ENCODE measurements at places on chromosomes 7 and 10.

DNA sequence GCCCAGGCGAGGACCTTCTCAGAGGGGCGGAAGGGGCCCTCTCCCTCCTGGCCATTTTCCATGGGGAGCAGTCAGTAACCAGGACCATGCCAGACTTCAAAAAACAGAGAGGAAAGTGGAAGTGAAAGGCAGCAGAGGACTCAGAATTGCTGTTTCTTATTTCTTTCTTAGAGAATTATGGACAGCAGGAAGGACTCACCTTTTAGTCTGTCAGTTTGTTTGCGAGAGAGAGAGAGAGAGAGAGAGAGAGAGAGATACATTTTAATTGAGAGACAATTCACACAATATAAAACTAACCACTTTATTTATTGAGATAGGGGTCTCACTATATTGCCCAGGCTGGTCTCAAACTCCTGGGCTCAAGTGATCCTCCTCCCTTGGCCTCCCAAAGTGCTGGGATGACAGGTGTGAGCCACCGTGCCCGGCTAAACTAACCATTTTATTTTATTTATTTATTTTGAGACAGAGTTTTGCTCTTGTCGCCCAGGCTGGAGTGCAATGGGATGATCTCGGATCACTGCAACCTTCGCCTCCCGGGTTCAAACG is 24.5 kb downstream of the SCD start:
- DNase-seq, result no peak

DNA sequence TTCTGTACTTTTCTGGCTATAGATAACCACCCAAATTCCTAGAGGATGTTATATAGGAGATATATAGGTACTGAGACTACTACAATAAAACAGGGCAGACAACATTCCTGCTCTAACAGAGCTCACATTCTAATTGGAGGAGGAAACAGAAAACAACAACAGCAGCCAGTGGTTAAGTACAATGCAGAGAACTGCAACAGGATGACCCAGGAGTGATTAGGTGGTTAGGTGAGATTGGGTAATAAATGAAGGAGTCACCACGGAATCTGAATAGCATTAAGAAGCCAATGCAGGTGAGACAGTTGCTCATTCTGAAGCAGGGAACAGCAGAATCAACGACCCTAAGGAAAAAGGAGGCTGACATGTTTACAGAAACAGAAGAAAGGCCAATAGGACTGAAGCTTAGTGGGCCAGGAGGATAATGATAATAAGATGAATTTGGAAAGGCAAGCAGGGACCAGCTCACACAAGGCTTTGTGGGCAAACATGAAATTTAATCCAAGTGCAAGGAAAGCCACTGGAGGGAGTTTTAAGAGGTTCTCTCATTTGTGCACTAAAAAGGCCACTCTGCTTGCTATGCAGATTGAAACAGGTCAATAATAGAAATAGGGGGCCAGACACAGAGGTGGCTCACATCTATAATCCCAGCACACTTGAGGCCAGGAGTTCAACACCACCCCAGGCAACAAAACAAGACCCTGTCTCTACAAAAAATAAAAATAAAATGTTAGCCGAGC is 16.9 kb upstream of the REEP3 start:
- DNase-seq, result no peak

- no peak for DNase-seq
Measured at GRCh38 chr10:70651661-70652060, 20.6 kb upstream of the ADAMTS14 start.

GRCh38 chr7:76372984-76373833 is 14.4 kb upstream of the YWHAG start:
- peak; percentile 76 for DNase-seq

- no peak for DNase-seq
Measured at GRCh38 chr7:117123311-117123926, 170.1 kb downstream of the ST7 start.

DNA sequence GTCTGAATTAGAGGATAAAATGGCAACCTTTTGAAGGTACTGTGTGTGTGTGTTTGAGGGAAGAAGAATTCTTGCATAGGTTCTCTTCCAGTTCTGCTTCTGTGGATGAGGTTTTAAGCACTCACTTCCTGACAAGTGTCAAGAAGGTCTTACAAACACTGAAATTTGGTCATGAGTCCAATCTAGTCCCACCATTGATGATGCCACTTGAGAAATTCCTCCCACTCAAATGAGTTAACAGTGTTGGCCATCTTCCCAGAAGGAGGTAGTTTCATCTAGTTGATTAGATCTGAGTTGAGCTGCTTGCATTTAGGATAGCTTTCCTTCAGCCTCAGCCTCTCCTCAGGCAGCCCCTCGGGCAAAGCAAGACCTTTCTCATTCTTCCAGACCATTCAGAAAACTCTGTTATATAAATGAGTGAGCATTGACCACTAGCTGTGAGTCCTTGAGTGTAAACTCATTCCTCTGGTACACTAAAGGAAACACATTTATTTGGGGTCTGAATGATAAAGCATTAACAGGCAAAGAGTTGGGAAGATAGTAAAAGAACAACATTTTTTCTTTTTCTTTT is 189.5 kb downstream of the TRIL start:
- DNase-seq, result no peak

GRCh38 chr10:37053476-37053875 is 71.9 kb upstream of the ANKRD30A start:
- no peak for DNase-seq

GRCh38 chr7:155219947-155220769 is 77.5 kb upstream of the INSIG1 start:
- no peak for DNase-seq

DNA sequence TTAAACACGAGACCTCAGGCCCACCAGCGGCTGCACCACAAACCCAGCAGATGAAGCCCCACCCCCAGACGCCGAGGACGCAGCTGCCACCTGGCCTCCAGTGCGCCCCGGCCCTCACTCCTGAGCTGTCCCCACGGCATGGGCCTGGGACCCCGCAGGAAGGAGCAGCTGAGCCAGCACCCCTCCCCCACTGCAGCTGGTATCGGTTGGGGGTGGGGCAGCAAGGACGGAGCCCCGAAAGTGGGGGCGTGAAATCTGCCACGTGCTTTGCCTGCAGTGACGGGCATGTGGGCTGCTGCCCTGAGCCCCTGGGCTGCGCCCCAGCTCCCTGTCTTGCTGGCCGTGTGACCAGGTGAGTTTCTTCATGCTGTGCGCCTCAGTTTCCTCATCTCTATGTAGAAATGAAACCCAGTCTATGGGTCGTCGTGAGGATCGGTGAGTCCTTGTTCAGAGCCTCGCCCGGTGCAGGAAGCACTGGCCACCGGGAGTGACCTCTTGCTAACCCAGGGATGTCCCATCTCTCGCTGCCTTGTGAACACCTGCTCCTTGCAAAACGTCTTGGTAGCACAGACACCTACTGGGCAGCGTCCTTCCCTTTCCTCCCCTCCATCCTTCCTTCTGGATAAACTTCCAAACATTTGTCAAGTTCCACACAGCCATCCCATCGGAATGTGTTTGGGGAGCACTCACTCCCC is 32.0 kb downstream of the CFAP46 start:
- no peak for DNase-seq

DNA sequence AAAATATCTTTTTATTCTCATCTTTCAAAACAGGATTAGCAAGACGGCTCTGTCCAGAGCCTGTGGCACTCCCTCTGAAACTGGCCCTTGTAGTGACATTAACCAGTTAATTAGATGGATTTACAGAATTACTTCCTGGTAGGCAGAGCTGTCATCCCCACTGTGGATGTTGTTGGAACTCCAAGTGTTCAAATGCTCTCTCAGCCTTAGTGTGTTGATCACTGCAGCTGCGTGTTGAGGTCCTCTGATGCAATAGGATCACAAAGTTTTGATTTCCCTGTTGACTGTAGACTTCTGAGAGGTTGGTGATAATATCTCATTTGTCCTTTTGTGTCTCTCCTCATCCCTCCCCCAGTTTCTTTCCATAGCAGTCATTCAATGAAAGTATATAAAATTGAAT is 117.3 kb upstream of the CDK6 start:
- DNase-seq, result no peak

- no peak for DNase-seq
Measured at GRCh38 chr10:56269181-56269580, 91.9 kb downstream of the ZWINT start.

- DNase-seq, result no peak
Measured at GRCh38 chr10:101611096-101611905, 23.2 kb downstream of the DPCD start.

DNA sequence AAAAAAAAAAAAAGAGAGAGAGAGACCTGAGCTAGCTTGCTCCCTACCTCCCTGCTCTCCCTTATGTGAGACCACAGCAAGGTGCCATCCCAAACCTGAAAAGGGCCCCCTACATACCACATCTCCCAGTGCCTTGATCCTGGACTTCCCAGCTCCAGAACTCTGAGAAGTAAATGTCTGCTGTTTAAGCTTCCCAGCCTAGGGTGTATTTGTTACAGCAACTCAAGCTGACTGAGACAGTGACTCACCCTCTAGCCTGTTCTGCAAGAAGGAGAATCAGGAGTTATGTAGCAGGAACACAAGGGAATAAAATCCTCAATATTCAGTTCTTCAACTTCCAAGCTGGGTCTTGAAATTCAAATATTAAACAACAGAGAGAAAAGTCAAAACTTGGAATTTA is 52.1 kb upstream of the TMEM72 start:
- no peak for DNase-seq

- no peak for DNase-seq
Measured at GRCh38 chr10:124213899-124214510, 120.6 kb upstream of the CHST15 start.

DNA sequence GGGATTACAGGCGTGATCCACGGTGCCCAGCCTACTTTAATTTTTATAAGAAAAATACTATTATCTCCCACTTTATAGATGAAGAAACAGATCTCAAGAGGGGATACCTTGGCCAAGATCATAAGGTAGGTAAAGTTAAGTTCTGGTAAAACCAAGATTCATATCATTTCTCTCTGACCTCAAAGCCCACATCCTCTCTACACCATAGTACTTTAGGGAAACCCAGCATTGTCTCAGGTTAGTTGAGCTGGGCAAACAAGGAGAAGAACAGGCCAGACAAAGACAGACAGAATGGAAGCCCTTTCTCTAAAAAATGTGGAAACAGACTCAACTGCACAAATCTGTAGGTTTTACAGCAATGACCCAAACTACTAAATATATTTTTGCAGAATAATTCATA is 197.7 kb upstream of the FRMD4A start:
- no peak for DNase-seq

DNA sequence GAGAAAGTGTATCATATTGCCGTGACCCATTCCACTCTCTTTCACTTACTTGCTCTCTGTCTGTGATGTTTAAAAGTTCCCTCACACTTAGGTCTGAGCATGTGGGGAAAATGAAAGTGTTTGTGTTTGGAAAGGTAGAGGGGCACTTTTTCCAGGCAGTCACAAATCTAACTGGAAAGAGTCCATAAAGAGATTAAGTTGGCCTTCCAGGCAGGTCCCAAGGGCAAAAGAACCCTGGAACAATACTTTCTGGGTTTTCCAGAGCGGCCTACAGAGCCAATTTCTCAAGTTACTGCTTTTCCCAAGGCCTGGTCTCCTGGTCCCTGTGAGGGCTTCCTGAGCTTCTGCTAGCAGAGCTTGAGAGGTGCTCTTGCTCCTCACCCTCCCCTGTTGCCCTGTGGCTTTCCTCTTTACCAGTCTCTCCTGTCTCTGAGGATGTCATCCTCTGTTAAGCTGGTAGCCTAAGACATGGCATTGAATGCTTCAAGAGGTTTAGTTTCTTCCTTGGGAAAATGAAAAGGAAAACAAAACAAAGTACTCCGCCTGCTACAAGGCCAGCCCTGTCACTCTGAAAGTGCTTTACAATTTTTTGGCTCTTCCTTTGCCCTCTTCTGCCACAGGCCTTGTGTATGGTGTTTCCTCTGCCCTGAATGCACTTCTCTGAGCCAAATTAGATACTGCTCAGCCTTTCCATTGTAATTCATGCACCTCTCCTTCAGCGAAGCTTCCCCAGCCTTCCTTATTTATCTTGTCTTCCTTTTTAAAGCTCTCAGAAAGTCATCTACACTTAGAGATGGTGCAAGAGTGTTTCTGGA is 20.1 kb downstream of the TES start:
- no peak for DNase-seq

DNA sequence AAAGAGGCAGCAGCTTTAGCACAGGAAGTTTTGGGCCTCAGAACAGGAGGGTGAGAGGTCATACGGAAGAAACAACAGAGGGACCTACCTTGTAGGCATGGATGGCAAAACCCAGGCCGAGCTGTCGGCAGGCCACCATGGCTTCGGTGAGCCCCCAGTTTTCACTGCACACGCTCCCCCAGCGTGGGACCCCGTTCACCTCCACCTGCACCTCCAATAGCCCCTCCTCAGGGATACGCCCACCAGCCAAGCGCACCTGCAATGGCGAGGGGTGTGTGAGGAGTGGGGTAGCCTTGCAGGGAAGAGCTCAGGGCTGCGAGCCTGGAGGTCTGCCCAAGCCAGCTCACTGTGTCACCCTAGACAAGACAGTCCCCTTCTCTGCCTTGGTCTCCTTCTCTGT is 11.3 kb downstream of the LOXL4 start:
- DNase-seq, result no peak

GRCh38 chr10:20175719-20176118 is 359.5 kb downstream of the PLXDC2 start:
- no peak for DNase-seq

GRCh38 chr7:1705856-1706255 is 35.8 kb downstream of the ELFN1 start:
- no peak for DNase-seq

DNA sequence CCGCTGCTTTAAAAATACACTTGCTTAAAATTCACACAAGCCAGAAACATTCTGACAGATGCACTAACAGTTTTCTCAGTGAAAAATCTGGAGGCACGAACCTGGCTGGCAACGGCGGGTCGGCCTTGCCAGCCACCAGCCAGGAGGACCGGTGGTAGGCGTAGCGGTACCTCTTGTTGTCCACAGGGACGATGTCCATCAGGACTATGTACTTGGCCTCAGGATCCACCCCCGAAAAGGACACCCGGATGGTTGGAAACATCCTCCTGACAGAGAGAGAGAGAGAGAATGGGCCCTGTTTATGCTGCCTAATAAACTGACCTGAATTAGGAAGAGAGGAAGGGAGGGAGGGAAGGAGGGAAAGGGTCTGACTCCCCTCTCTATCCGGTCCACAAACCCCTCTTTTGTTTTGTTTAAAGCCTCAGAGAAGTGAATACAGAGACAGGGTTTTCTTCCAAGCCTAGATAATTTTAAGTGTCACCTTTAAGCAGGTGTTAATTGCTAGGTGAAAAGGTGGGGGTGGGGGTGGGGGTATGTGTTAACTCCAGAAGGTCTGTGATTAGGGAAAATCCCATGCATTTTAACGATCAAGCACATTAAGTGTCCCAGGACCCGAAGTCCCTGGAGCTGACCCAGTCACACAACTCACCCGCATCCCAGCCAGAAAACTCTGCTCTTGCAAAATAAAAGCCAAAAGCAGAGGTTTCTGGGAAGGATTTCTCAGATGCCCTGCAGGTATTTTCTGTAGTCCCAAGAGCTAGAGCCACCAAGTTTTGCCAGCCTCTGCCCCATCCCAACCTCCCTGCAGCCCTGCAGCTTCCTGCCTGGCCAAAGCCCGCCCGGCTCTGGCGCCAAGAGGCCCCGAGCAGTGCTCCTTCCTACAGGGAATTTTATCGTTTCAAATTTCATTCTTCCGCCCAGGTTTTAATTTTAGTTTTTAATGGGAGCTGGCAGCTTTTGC is 5.0 kb downstream of the TBX20 start:
- DNase-seq, result no peak

- peak; percentile 58 for DNase-seq
Measured at GRCh38 chr7:17298840-17299482, 509 bp downstream of the AHR start.
